ENCODE measurements at places on chromosomes 4 and X.

GRCh38 chr4:37970702-37971101, 10.5 kb downstream of the PTTG2 start:
- no peak for DNase-seq

DNA sequence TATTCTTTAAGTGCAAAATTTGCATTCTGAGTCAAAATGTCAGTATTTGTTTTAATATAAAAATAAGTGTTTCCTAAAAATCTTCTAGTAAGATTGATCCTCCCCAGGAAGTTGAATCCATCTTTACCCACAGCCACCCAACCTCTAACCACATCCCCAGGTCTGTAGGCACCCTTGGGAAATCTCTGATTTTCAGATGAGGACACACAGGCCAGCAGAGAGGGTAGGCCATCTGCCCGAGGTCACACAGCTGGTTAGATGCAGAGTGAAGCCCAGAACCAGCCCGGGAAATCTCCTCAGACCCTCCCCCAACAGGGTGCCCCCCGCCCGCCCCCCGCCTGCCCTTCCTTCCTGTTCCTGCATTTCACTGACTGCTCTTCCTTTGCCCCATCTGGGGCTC, 277.5 kb downstream of the FBXW7 start:
- no peak for DNase-seq

- no peak for DNase-seq
Observed at GRCh38 chrX:100864657-100865391, 9.3 kb downstream of the NOX1 start.

DNA sequence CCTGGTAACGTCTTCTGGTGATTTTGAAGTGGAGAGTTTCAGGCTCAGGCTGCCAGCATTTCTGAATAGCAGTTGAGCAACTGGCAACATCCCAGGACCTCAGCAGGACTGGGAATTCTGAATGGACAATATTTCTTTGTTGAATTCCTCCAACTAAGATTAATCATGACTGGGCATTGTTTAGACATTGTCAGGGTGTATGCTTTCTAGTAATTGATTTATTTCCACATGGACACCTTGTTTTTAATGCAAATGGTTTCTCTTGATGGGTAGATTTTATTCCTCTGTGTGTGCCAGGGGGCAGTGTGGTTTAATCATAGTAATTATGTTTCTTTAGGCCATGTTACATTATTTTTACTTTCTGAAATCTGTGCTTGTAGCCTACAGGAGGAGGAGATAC, 1004.7 kb upstream of the LCORL start:
- peak; percentile 34 for DNase-seq

GRCh38 chr4:46146993-46147392, 23.1 kb upstream of the GABRG1 start:
- no peak for DNase-seq
